Activated naive CD4-positive, alpha-beta T cell treated with anti-CD3 and anti-CD28 coated beads, Interleukin-2, amount 50 U/mL, for 16 hours (primary cell): ENCODE measurements at places on chromosomes 13 and 19.

DNA sequence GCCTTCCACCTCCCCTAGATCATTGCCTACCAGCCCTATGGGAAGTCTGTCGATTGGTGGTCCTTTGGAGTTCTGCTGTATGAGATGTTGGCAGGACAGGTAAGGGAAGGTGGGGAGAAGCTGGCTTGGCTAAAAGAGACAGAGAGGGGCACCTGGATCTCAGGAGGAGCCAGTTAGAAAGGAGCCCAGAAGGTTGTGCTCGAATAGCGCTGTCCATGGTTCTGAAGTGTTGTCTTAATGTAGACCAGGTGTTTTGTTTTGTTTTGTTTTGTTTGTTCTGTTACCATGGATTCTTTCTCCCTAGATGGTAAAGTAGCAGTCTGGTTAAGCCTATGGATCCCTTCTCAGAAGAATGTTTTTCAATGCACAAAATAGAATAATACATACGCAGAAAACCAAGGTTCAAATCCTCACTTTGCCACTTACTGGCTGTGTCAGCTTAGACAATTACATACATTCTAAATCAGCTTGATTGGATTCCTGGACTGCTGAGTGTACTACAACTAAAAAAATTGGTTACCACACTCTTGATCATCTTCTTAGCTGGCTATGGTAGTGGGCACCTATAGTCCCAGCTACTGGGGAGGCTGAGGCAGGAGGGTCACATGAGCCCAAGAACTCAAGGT is 5.9 kb upstream of the CACNG7 start:
- no peak for DNase-seq

DNA sequence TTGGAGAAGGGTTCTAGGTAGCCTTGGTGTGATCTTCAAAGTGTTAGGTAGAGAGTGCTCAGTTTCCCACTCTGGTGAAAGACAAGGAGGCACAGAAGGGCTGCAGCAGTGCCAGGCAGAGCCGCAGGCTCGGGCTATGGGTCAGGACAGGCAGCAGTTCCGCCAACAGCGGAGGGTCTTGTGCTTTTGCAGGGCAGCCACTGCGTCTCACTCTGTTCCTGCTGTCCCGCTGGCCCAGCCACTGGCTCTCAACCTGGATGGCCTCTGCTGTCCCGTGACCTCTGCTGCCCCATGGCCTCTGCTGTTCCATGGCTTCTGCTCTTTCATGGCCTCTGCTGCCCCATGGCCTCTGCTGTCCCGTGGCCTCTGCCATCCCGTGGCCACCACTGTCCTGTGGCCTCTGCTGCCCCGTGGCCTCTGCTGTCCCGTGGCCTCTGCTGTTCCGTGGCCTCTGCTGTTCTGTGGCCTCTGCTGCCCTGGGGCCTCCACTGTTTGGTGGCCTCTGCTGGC is 175.7 kb downstream of the URI1 start:
- no peak for DNase-seq

DNA sequence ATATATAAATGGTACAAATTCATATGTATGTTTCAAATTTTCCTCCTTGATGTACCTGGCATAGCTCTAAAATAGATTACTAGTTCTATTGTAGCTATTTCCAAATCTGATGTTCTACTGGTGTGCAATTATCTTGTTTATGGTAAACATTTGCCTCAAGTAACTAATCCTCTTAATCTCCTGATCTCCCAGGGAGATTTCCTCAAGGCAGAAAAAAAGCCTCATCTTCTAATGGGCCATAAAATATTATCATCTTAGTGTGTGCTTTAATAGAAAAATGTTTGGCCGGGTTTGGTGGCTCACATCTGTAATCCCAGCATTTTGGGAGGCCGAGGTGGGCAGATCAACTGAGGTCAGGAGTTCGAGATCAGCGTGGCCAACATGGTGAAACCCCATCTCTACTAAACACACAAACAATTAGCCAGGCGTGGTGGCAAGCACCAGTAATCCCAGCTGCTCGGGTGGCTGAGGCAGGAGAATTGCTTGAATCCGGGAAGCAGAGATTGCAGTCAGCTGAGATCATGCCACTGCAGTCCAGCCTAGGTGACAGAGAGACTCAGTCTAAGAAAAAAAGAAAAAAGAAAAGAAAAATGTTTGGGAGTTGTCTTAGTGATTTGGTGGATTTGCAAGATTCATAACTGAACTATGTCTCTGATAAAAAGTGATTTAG is 498.9 kb upstream of the SLITRK5 start:
- DNase-seq: no peak

GRCh38 chr19:1252821-1253513 is 4.6 kb downstream of the MIDN start:
- DNase-seq: peak; percentile 56

- peak; percentile 79 for DNase-seq
Observed at GRCh38 chr19:42401365-42402303, 11.5 kb upstream of the CNFN start.

DNA sequence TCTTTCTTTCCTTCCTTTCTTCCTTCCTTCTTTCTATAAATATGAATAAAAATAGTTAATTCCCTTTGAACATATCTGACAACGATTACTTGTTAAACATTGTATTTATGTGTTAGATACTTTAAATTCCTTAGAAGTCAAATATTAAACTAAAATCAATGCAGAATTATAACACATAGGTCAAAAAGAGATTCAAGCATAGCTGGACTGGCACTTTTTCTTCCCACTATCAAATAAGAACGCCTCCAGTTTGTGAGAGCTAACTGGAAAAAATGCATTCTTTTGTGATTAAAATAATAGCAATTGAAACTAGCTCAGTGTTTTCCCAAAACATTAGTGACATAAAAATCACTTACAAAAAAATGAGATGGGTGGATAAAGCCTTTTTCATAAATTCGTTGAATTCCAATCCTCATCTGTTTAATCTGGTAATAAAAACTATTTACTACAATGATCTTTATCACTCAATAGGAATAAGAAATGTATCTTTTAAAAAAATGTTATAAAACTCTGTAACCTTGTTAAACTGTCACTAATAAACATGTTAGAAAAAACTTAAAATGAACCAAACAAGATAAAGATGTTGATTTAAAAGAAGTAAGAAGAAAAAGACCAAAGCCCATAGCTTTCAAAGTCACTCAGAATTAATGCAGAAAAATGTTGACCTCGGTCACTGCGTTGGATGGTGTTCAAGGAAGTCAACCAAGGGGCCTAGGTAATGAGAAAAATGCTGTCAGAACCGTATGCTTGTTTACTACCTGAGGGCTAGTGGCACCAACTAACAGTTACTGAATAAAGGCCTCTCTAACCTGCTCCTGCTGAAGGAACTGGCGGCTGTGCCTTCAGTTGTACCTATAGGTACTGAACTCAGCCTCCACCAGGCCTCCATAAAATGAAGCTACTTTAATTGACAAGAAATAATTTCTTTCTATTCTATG is 1039.5 kb upstream of the SLC10A2 start:
- DNase-seq: no peak

GRCh38 chr13:23817830-23818229 is 71.4 kb downstream of the MIPEP start:
- no peak for DNase-seq

GRCh38 chr19:13823256-13823655 is 28.0 kb downstream of the ZSWIM4 start:
- no peak for DNase-seq

- DNase-seq: no peak
Observed at GRCh38 chr19:47266401-47266941, 8.2 kb upstream of the INAFM1 start.

- DNase-seq: no peak
Observed at GRCh38 chr19:42271045-42271419, 2.0 kb downstream of the CIC start.

- no peak for DNase-seq
Observed at GRCh38 chr13:74979703-74980102, 502.3 kb downstream of the TBC1D4 start.

DNA sequence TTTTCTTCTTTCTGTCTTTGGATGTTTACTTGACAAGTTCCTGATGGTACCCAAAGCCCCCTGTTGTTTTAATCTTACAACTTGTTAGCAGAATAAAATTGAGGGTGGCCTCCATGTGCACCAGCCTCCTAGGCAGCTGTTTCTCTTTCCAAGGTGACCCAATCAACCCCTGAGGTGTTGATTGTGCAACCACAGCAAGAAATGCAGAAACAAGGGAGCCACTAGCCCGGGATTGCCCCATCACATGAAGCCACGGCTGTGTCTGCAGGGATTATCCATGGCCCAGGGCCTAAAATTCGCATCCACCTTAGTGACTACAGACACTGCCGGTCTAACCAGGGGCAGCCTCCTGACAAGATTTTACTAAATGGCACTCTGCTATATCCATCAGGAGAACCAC is 14.4 kb downstream of the CEACAM4 start:
- DNase-seq: no peak

DNA sequence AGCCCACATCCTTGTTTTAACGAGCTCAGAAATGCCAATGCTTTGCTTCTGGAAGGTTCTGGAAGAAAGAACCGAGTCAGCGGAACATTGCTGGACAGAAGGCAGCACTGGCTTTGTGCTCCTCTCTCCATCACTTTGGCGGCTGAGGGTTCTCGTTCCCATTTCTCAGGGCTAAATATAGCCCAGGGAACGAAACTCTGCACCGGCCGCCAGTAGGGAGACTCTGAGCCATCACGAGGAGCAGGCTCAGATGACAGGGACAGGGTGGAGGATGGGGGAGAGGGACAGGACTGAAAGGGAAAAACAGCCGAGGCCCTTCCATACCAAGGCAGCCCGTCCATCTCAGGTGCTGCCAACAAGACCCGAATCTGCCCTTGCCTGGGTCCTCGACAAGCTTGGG is 166.4 kb downstream of the CACNA1A start:
- no peak for DNase-seq

DNA sequence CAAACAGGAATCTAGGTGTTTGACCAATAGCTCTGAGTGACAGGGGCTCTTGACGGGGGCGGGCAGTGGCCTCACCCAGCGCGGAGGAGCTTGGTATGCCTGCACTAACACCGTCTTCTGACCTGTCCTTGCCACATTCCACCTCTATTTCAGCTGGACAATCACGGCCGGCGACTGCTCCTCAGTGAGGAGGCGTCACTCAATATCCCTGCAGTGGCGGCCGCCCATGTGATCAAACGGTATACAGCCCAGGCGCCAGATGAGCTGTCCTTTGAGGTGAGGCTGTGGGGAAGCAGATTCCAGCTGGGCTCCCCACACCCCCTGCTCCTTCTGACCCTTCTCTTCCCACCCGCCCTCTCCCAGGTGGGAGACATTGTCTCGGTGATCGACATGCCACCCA is 4.7 kb downstream of the ARHGAP33 start:
- DNase-seq: no peak

GRCh38 chr13:50766695-50767094 is 76.8 kb downstream of the DLEU7 start:
- no peak for DNase-seq

DNA sequence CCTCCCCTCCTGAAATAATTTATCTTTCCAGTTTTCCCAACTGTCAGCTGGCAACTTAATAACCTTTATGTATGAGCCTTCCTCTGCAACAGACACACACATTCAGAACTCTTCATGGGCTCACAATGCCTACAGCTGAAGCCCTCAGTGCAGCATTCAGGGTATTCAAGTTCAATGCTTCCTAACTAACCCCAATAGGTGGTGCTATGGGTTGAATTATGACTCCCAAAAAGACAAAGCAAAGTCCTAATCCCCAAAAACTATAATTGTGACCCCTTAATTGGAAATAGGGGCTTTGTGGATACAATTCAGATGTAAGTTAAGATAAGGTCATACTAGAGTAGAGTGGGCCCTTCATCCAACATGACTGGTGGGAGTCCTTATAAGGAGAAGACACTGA is 202.2 kb downstream of the SUCLA2 start:
- DNase-seq: no peak

DNA sequence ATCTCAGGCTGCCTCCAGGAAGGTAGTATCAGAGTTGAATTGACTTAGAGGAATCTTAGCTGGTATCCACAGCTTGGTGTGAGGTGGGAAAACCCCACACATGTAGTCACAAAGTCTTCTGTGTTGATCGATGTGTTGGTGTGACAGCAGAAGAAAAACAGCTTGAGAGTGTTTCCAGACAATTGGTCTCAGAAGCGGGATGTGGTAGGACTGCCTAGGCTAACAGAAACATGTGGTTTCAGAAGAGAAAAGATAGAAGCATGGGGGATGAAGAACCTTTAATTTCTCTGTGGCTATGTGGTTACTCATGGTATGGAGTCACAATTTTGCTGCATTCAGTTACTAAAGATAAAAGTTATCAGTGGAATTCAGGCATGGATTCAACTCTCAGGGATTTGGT is 134.7 kb upstream of the SLITRK5 start:
- no peak for DNase-seq

DNA sequence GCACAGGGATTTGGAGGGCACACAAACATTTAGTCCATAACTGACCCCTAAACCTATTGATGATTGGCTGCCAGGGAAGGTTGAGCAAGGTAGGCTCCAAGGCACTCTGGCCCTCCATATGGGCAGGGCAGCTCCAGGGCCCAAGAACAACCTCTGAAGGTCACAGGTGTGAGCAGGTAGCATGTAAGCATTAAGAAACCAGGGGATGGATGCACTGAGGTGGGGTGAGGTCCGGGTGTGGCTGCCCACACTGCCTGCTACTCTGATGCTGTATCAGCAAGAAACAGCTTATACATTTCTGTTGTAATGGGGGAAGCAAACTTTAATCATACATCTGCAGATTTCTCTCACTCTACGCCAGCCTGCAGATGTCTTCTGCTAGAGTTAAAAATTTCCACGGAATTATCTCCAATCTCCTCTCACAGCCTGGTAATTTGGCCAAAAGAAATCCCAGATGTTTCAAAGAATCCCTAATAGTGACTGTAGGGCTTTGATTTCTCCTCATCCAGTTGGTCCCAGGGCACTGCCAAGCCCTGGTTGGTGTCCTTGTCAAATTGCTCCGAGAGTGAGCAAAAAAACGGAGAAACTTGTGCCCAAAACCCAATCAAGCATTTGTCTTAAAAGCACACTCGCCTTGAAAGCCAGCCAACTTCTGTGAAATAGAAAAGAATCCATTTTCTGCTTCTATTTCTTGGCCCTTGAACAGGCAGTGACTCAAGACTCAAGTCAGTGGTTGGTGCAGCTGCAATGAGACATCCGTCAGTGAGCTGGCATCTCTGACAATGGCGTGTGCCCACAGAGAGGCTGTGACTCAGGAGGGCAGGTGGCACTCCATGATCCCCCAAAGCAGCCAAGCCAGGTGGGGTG is 72.5 kb upstream of the MRI1 start:
- no peak for DNase-seq

DNA sequence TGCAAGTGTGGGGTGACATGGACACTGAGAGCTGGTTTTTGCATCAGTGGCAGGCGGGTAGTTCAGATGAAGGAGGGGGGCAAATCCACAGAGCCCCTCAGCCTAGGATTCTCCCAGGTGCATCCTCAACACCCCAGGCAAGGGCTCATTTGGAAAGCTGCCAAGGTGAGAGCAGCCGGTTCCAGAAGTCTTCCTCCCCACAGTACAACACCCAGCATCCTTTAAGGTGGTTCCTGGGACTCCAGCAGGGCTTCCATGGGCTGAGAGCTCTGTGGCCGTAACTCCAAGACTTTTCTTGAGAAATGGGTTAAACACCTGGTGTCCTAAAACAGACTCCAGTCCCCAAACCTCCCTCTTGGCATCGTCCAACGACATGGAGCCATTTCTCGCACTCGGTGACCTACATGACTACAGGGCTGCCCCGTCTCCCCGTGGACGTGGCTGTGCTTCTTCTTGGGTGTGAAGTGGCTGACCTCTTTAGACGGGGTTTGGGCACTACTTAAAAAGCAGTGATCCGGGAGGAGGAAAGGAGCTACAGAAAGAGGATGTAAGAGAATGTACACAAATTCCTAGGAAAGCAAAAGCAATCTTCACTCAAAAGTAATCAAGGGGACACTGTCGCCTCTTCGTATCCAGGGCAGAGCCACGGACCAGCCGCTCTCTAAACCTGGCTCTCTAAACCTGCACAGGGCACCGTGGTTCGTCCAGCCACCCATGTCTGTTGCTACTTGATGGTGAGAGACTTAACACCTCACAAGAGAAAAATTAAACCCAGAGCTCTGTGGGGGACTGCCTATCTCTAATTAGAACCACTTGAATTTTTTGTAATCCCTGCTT is 25.5 kb downstream of the RANBP3 start:
- DNase-seq: no peak
